Jurkat, Clone E6-1 (cell line): ENCODE measurements at places on chromosomes 16 and 17.

DNA sequence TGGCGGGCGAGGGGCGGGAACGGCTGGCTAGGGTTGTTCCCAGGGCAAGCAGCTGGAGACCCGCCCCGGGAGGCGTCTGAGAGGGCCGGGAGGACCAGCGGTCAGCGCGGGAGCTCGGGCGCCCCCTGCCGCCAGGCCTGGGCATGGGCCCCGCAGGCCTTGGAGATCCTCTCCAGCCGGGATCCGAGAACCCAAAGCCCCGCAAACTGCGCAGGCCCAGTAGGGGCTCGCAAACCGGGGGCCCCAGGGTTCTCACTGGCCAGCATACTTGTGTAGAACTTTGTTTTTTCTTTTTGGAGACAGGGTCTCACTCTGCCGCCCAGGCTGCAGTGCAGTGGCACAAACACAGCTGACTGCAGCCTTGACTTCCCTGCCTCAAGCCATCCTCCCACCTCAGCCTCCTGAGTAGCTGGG, 20.8 kb upstream of the ZNF423 start:
- no peak for DNase-seq

DNA sequence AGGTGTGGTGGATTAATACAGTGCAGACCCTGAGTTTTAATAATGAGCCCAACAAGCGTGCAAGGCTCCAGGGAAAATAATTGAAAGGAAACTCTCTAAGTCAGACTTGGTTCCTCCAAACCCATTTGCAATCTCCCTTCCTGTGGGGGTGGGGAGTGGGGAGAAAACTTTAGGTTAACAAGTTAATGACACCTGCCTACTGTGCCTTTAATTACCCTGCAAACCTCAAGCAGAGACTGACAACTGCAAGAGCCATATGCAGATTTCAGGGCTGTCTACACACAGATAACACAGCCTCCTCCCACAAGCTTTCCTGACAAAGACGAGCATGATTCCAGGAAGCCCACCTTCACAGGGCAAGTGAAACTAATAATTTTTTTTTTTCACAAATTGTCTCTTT, 359.3 kb downstream of the HS3ST4 start:
- no peak for DNase-seq

DNA sequence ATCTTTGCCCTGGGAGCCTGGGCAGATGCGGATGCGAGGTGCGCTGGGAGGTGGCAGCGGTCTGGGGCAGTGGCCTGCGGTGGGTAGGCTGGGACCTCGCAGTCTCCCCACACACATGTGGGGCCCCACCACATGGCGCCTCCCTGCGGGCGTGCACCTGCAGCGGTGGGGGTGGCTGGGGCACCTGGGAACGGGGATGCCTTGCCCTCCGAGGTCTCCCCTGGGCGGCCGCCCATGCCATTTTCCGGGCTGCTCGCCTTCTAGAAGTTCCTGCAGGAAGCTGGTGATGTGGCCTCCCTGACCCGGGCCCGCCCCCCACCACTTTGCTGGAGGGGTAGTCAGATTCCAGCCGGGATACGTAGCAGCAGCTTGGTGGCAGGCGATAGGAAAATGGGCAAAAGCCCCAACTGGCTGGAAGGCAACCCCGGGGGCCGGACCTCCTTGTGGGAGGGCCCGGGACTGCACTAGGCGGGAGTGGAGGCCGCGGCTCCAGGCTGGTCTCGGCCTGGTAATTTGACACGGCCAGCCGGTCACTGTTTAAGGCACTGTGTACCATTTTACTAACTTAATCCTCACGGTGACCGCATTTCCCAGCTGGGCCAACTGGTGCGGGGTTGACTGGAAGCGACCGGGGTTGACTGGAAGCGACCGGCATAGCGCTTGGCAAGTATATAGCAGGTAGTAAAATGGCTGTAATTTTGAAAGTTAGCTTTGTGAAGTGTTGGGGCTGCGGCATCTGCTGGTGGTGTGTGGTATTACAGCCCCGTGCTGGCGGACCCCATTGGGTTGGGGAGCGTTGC, 38.5 kb downstream of the IGF2BP1 start:
- DNase-seq, result peak; percentile 28

GRCh38 chr17:47643116-47643515, 6.6 kb upstream of the KPNB1 start:
- no peak for DNase-seq

- DNase-seq, result no peak
Measured at GRCh38 chr16:88870608-88871348, 4.3 kb upstream of the PABPN1L start.

DNA sequence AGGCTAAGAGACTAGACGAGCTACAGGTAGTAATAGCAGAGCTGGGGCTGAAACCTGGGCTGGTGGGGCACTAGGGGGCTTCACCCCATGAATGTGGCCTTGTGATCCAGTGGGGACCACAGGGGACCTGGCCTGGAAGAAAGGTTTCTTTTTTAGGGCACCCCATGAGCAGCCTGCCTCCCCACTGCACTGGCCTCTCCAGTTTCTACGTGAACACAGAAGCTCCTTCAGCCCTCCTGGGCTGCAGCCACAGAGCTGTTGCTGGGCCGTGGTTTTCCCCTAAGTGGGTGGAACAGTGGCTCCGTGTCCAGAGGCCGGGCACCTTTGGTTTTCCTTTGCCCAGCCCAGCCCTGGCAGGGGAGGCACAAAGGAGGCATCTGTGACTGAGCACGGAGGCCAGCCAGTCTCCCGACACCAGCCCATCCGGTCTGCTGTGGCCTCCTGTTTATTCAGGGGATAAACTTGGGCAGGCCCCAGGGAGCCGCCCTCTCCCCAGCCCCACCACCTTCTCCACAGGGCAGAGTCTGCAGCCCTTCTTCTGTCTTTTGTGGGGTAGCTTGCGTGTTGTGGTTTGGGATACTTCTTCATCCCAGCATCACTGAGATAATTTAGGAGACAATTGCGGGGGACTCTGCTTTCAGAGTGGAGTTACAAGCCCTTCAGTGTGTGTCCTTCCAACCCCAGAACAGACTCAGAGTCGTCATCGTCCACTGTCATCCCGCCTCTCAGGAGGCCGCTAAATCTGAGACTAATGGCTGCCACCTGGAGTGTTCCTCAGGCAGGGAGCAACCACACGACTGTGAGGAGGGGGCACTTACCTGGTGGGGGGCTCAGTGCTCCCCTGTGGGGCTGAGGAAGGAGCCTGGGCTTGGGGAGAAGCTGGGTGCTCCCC, 85.3 kb downstream of the RAB11FIP4 start:
- no peak for DNase-seq

DNA sequence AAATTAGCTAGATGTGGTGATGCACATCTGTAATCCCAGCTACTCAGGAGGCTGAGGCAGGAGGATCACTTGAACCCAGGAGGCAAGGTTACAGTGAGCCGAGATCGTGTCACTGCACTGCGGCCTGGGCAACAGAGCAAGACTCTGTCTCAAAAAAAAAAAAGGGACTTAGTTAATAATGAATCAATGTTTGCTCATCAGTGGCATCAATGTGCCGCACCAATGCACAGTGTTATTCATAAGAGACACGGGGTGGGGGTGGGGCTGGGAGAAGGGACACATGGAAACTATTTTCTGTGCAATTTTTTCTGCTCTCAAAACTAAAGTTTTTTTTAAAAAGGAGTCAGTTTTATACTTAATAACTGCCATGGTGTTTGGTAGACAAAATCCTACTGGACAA, 6.8 kb upstream of the ATP2C2 start:
- no peak for DNase-seq

DNA sequence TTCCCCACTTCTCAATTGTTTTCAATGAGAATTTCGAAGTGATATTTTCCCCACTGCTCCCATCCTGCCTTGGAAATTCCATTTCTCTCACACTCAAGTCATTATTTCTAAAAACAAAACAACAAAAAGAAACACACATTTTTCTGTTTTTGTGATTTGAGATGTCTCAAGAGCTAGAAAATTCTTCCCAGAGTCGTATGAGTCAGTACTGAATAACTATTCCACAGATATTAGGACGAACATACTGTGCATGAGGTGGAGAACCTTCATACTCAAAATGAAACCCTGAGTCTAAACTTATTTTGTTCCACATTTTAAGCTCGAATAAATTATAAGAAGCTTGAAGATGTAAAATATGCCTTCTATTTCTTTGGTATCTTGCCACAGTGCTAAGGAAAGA, 204.6 kb downstream of the SLC39A11 start:
- DNase-seq, result no peak

DNA sequence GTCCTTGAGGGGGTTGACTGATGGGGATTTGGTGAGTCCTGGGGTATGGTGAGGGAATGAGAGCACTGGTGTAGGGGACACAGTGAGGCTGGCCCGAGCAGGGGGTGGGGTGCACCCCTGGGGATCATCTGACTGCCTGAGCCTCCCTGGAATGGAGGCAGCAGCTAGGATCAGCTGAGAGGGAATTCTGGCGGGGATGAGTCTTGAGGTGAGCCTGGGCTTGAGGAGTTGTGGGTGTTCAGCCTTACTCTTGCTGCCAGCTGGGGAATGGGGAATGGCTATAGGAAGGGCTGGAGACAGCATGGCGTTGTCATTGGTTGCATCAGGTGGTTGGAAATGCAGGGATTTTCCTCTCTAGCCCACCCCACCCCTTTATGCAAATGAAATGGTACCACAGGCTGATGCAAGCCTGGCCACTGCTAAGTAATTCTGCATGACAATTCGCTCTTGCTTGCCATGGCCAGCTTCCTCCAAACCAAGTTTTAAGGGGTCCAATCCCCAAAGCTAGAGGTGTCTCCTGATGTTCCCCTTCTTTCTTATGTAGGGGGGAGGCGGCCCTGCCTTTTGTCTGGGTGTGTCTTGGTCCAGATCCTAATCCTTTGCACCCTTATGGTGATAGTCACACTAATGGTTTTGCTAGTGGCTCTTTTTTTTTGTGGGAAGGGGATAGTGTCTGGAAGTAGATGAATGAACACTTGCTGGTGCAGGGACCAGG, 7.5 kb downstream of the NFE2L1 start:
- no peak for DNase-seq

DNA sequence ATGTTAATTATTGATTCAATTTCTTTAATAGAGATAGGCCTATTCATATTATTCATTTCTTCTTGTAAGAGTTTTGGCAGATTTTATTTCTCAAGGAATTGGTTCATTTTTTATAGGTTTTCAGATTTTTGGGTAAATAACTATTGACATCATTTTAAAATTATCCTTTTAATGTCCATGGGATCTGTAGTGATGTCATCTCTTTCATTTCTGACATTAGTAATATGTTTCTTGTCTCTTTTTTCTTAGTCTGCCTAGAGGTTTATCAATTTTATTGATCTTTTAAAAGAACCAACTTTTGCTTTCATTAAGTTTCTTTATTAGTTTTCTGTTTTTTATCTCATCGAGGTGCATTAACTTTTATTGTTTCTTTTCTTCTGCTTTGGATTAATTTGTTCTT, 162.6 kb downstream of the FTO start:
- DNase-seq, result no peak

- DNase-seq, result no peak
Measured at GRCh38 chr16:17230932-17231581, 239.7 kb downstream of the XYLT1 start.

- DNase-seq, result no peak
Measured at GRCh38 chr17:15000661-15001060, 264.5 kb downstream of the PMP22 start.

- no peak for DNase-seq
Measured at GRCh38 chr17:68161644-68162428, 86.0 kb upstream of the AMZ2 start.

- DNase-seq, result peak; percentile 55
Measured at GRCh38 chr17:44774271-44775135, 15.7 kb downstream of the ADAM11 start.

DNA sequence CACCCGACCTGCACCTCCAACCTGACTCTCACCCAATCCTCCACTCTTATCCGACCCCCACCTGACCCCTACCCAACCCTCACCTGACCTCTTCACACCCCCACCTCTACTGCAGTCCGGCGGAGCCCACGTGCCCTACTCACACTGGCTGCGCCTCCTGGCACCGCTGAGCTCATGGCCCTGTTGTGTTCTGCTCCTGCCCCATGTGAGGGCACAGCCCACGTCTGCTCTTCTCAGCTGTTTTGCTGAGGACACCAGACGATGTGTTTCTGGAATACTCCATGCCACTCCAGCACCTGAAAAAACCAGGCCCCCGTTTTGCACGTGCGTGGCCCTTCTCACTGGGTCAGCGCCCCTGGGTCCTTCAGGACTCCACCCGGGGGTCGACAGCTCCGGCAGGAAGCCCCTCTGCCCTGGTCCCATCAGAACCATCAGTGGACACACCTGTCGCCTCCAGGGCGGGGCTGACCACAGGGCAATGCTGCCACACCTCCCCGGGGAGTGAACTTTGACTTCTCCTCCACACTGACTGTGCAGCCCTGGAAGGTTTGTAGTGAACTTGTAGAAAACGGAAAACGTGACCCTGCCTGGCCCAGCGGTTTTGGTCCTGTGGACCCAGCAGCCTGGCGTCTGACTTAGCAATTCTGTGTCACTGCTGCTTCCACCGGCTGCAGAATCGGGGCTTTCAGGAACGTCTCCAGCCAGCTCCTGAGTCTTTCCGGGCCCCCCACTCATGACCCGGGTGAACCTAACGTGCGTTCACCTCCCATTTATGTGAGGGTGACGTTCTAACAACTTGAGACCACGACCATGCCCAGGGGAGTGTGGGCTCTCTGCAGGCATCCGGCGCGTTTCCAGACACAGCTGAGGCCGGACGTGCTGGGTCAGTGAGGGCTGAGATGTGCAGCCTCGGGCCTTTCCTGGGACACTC, 5.7 kb upstream of the RAB40B start:
- DNase-seq, result no peak

GRCh38 chr17:73770115-73770848, 126.0 kb upstream of the SDK2 start:
- no peak for DNase-seq

DNA sequence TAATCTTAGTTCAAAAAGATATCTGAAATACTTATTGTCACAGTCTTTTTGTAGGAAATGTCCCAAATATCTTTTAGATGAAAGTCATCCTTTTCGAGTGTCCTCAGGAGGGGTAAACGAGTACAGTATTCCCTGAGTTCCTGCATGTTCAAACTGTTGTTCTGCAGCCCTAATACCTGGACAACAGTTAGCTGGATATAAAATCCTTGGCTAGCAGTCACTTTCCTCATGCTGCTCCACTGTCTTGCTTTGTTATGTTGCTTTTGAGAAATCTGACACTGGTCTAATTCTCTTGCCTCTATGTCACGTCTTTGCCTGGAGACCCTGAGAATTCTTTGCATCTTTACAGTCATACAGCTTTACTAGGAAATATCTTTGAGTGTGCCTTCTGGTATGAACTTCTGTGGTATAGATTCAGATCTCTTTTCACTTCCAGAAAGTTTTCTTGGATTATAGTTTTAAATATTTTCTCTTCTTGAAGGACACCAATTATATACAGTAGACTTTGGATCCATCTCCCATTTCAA, 9.5 kb downstream of the MBTD1 start:
- DNase-seq, result no peak

GRCh38 chr17:79775632-79776031, 2.3 kb upstream of the CBX2 start:
- DNase-seq, result no peak

DNA sequence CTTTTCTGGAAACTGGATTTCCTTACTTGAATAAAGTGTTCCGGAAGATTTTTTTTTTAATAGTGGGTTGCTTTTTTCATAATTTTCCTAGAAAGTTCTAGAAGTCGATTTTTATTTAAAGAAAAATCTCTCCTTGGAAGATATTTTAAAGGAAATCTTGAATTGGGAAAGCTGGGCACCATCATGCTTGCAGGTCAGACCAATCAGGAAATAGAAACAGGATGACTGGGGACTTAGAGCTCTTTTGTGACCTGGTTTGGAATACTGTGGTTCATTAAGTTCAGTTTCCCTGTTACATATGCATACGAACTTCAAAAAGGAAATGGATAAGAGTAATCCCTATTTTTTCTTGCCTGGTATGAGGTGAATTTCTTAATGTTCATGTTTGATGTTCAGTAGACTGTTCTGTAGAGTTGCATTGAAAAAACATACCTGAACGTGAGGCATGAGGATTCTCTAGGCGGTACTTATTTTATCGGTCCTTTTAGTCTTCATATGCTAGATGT, 1.2 kb downstream of the NFATC3 start:
- DNase-seq, result no peak
